Hepatic stellate cell (primary cell): ENCODE measurements at places on chromosomes 12 and 14.
A peak's percentile ranks its signal among the peaks of the same experiment; 100 is the strongest.

DNA sequence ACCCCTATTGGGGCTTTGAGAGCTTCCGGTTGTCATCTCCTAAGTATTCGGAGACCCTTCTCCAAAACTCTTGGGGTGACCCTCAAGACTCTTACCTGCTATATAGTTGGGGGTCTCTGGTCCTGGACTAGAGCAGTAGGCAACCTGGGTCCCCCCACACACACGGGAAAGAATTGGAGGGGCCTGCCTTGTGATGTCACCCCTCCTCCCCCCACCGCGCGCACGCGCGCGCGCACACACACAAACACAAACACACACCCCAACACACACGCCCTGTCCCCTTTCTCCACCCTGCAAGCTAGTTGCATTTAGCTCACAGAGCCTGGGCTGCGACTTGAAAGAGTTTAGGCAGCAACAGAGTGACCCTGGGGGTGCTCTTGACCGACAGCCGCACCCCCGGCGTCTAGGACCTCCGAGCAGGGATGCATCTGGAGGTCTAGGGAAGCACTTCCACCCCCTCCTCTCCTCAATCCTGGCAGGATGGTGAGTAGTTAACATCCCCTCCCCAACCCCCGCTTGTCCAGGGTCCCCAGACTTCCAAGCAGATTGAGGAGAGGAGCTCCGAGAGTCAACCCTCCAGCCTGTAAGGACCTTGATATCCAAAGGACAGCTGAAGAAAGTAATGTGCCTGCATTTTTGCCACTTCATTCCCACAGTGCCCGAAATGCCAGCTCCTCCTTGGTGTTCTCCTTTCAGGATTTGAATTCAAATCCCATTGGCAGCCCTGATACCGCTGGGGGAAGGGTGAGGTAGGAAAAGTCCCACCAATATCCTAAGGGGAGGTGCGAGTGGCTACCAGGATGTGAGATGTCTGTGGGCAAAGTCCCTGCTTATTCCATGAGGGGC lies 1.4 kb upstream of the DNAJC14 start:
- DNase-seq = peak; percentile 73

DNA sequence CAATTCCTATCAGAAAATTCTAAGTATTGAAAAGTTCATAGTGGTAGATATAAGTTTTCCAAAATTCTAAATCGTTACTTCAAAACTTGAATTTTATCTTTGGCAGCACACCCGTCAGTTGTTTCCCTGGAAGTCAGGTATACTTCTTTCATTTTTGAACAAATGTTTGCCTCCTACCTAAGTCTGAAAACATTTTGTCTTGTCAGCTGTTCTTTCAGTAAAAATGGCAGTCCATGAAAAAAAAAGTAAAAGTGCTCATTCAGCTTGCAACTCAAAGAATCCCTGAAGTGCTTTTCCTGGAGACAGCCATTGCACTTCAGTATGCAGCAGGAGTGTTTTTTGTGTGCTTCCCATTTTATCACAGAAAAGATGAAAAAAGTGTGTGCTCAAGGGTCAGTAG lies 130.1 kb upstream of the NEDD1 start:
- no peak for DNase-seq

DNA sequence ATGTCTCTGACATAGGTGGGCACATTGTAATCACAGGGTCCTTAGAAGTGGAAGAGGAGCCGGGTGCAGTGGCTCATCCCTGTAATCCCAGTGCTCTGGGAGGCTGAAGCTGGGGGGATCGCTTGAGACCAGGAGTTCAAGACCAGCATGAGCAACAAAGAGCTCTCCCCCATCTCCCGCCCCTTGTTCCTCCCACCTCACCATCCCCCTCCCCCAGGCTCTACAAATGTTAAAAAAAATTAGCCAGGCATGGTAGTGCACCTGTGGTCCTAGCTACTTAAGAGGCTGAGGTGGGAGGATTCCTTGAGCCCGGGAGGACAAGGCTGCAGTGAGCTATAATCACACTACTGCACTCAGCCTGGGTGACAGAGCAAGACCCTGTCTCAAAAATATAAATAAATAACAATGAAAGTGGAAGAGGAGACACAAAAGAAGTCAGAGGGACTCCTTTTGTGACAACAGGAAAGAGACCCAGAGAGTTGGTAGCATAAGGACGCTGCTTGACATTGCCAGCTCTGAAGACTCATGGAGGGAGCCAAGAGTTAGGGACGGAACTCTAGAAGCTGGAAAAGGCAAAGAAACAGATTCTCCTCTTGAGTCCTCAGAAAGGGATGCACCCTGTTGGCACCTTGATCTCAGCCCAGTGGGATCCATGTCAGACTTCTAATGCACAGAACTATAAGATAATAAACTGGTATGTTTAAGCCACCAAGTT lies 29.6 kb upstream of the CSRP2 start:
- no peak for DNase-seq

GRCh38 chr14:68506021-68506644 lies 286.7 kb downstream of the ZFP36L1 start:
- peak; percentile 63 for DNase-seq

GRCh38 chr12:101697930-101698799 lies 725 bp downstream of the CHPT1 start:
- peak; percentile 52 for DNase-seq

DNA sequence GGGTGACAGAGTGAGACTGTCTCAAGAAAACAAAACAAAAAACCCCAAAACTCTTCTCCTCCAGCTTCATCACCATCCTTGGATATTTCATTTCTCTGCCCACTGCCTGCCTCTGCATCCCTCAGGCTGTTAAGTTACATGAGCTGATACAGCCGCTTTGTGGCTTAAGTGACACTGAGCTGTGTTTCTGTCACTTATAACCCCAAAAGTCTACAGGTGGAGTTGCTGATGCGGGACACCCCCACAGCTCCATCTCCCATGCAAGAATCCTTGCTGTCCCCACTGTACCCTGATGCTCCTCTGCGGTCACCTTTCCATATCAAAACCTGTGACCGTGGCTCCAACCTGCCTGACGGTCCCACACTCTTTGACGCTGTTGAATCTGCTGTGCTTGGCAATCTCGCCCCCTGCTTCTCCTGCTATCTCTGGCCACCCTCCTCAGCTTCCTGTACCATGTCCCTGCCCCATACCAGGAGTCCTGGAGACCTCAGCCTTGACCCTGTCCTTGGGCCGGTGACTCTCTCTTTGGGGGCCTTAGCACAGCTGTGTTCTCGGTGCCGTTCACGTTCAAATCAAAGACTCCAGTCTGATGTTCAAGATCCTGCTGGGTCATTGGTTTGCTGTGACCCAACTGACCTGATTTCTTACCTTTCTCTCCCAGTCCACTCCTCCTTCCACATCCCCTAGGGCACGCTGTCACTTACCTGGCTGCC lies 20.3 kb downstream of the HVCN1 start:
- DNase-seq = no peak

DNA sequence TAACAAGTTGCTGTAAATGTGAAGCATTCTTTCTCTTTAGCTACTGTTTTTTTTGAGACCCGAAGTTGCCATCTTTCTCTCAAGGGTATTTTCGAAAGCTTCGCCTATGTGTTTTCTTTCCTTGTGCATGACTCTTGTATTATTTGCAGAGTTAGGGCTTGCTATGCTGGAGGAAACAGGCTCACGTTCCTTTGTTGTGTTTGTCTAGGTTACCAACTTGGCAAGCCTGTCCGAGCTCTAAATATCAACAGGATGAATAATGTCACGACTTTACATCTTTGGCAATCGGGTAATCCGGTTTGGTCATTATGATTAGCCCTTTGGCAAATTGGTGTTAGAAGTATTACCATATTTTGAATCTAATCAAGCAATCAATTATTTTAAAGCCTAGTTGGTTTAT lies 15.9 kb upstream of the ATP6V0A2 start:
- no peak for DNase-seq

DNA sequence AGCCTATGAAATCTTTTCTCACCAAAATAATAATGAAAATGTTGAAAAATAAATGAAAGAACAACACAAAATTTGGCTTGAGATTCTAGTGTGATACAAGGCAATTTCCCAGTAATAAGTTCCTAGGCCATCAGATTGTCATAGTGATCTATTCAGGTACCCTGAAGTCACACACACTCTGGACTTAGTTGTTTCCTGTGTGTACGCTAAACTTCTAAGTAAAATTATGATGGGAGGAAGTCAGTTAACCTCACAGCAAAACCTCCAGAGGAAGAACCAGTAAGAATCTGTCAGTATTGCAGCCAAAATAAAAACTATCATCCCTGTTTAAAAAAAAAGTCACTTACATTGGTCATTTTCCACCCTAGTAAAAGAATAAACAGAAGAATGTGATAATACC lies 81.9 kb downstream of the DBX2 start:
- no peak for DNase-seq

- no peak for DNase-seq
These were observed 111.5 kb downstream of the NUBPL start for GRCh38 chr14:31672709-31673108.

- DNase-seq = no peak
These were observed 53.8 kb upstream of the SGPP1 start for GRCh38 chr14:63781686-63782085.

DNA sequence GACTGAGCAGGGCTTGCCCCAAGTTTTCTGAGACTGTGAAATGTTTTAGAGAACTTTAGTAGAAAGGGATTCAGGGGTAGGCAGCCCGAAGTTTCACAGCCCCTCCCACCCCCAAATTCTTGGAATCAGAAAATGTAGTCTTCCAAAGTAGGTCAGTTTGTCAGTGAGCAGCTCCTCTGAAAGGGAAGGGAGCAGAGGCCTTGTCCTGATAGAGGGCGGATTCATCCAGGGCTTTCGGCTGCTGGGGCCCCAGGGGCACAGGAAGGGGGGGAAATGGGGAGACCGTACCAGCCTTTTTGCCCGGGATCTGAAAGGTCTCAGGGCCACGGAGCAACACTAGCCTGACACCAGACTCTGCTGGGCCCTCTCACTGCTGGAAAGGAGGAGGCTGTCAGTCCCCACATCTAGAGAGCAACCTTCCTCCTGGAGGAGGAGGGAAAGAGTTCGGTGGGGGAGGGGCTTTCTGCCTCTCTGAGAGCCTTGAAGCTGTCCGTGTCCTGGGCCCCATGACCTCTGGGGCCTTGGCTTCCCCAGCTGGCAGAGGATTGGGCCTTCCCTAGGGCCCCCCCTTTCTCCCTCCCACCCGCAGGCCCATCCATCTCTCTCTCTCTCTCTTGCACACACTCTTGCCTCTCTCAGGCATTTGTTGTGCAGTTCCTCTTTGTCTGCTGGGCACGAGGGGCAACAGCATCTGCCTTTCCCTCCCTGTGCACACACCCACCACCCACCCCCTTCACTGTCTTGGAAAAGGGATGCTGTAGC lies at the start of gene IKZF4:
Gene IKZF4 (plus strand): TSS at position 621 of the 762 bp plus-strand sequence. CDS start 451 bp downstream, outside the sequence.
- DNase-seq = peak; percentile 19

- no peak for DNase-seq
These were observed 12.2 kb downstream of the SLC38A2 start for GRCh38 chr12:46360370-46360769.

GRCh38 chr12:31220633-31221550 lies 105.1 kb downstream of the SINHCAF start:
- DNase-seq = no peak

DNA sequence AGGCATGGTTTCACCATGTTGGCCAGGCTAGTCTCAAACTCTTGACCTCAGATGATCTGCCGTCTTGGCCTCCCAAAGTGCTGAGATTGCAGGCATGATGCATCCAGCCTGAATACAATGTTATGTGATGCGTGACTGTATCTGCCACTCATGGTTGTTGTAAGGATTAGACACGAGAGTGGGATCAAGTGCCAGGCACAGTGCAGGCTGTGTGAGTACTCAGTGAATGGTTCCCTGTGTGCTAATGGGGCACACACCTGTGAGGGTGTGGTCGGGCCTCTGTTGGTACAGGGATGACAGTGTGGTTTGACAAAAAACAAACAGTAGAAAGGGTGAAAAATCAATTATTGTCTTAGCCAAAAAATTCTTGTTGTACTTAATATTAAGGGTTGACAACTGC lies 61.8 kb downstream of the TECPR2 start:
- DNase-seq = no peak

DNA sequence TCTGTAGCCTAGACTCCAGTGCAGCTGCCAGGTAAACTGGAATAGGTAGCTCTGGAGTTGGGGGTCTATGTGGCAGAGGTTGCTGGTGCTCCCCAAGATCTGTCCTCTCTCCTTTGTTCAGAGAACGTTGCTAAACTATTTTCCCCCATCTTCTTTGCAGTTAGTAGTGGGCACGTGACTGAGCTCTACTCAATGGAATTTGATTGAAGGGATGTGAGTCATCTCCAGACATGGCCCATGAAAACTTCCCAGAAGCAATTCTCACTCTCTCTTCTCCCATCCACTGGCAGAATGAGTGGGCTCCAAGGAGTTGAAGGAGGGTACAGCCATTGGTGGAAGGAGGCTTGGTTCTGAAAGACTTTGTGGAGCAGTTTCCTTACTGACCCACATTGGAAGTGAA lies 44.0 kb downstream of the PAH start:
- DNase-seq = no peak

DNA sequence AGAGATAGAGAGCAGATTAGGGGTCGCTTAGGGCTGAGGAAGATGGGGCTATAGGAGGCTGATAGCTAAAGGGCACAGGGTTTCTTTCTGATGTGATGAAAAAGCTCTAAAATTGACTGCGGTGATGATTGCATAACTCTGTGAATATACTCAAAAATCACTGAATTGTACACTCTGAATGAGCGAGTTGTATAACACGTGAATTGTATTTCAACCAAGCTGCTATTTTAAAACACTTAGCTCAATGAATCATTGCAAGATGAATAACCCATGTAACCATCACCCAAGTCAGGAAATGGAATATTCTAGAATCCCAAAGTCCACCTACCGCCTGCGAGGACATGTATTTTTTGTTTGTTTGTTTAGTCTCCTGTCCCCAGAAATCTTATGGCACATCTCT lies 60.1 kb upstream of the CCND2 start:
- no peak for DNase-seq

- DNase-seq = no peak
These were observed 86.0 kb upstream of the ZFP36L1 start for GRCh38 chr14:68878908-68879307.

DNA sequence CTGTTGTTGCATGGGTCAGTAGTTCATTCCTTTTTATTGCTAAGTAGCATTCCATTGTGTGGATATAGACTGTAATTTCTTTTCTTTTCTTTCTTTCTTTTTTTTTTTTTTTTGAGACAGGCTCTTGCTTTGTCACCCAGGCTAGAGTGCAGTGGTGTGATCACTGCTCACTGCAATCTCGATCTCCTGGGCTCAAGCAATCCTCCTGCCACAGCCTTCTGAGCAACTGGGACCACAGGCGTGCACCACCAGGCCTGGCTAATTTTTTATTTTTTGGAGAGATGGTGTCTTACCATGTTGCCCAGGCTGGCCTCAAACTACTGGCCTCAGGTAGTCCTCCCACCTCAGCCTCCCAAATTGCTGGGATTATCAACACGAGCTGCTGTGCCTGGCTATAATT lies 5.2 kb downstream of the ATP6V0A2 start:
- no peak for DNase-seq

DNA sequence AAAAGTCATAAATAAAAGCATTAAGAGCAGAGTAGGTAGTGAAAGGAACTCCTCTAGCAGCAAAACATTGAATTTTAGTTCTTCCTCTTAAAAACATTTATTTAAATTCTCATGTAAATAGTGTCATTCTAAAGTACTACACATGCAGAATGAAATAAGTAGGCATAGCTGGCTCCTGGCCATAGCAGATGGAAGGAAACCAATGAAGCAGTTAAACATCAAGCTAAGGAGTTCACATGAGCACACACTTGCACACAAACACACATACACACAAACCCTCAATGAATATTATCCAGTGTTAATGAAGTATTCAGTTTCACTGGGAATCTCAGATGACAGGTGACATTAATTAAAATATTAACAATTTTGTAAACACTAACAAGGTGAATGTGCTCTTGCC lies 69.3 kb downstream of the SLC35F4 start:
- no peak for DNase-seq

- DNase-seq = peak; percentile 4
These were observed 46.6 kb downstream of the SMIM41 start for GRCh38 chr12:52126050-52126604.
